ENCODE measurements at places on chromosomes 16 and 17. TPM values are rescaled to one million over a fixed set of nuclear protein-coding genes. Genes with fewer than 3 reads are reported as not detected.

SLC13A2 gene
- 0.45 TPM for polyA plus RNA-seq

ZG16 gene
- not detected for polyA plus RNA-seq

- peak; percentile 10 for DNase-seq
Measured at GRCh38 chr16:49483251-49483650, 109.6 kb downstream of the C16orf78 start.

GRCh38 chr17:8041249-8041928 is 2.5 kb downstream of the ALOX15B start:
- no peak for DNase-seq

GRCh38 chr16:48201515-48202201 is 42.4 kb upstream of the LONP2 start:
- no peak for DNase-seq

GRCh38 chr16:55542459-55543082 is 23.9 kb upstream of the CAPNS2 start:
- no peak for DNase-seq

GRCh38 chr17:50637829-50638605 is 3.3 kb downstream of the ABCC3 start:
- DNase-seq = peak; percentile 21

DNA sequence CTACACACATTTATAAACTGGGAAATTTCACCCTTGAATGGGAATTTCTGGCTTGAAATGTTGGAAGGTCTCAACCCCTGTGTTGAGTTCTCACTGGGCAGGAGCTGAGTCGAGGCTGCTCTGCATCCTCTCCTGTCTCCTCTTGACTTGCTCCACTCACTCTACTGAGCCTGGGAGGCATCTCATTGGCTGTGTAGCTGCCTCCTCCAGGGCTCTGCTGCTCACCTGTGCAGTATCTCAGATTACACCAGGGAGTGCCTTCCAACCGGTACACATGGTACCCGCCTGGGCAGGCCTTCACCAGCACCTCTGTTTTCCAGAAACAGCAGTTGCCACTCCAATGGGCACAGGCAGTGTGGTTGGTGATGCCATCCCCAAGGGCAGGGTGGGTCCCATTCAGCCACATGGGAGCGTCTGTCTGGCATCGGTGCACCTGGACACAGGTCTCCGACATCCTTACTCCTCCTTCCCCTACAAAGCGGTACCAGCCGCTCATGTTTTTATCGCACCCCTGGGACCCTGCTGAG is 3.7 kb downstream of the GP2 start:
- DNase-seq = no peak

GRCh38 chr16:72025404-72026114 is 17.0 kb downstream of the DHODH start:
- DNase-seq = no peak
